LHCN-M2 (cell line): ENCODE measurements at places on chromosomes 16 and 17.

DNA sequence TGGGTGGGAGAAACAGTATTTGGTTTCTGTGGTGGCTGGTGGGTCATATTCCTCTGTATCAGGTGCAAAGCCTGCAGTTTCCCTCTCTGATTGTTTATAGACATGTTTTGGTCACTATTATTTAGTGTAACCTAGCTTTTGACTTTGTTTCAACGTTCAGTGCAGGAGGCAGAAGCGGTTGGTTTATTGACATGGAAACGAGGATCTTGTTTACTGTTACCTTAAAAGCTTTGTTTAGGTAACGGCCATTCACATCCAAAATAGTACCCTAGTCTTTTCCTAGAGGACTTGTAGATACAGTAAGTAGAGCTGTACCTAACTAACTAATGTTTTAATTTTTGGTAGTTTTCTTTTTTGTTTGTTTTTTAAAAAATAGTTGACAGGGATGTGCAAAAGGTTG, 3.5 kb downstream of the MSI2 start:
- DNase-seq = no peak

GRCh38 chr16:69321080-69321479, 9.3 kb downstream of the PDF start:
- no peak for DNase-seq

DNA sequence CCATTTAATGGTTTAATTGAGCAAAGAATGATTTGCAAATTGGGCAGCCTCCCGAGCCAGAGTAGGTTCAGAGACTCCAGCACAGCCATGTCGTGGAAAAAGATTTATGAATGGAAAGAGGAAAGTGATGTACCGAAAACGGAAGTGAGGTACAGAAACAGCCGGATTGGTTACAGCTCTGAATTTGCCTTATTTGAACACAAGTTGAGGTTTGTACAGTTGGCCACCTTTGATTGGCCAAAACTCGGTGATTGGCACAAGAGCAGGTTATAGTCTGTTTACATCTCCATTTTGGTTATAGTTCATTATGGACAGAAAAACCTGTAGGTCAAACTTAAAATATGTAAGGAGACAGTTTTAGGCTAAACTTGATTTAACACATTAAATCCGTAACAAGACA, 44.5 kb downstream of the TENT4B start:
- DNase-seq = no peak

DNA sequence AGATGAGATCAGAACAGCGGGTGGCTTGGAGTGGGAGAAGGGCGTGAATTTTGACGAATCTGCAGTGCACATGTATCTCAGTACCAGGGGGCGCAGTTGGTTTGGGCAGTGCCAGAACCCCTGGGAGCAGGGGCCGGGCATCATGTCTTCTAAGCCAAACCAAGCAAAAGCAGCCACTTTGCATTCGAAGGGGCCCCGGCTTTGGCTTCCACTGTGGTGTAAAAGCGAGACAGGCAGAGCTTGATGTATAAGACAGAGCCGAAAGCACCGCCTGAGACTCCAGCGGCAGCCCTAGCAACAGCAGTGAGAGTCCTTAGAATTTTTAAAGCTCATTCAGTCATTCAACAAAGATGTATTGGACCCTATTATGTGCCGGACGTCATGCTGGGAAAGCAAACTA, 3.8 kb upstream of the XYLT1 start:
- DNase-seq = no peak

DNA sequence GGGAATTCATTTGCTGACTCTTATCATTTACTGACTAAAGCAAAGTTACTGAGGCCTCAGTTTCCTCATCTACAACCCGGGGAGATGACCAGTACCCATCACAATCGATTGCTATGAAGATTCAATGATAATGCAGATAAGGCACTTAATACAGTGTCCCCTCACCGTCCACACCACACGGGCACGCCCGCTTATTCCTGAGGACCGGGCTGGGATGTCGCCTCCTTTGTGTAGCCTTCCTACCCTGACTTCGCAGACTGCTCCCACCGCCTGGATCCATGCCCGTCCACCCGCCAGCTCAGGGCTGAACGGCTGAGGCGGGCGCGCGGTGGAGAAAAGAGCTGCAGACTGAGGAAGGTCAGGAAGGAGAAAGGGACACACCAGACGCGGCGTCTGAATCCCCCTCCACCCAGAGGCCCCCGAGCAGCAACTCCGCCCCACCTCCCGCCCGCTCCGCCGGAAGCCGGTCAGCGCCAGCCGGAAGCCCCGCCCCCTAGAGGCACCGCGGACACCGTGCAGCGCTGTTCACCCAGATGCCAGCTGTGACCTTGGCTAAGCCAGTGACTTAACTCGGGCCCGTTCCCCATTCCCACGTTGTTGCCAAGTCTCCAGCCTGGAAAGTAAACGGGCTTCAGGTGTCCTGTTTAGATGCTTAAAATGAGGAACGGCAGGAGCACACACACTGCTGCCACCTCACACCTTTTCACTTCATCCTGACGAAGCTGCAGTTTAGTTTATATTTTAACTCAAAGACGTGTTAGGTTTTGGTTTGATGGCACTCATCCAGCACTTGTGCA, at the start of gene KRABD2:
Gene KRABD2, minus strand, starts transcription at position 434 of the 797 bp plus-strand sequence.
- DNase-seq = peak; percentile 87

DNA sequence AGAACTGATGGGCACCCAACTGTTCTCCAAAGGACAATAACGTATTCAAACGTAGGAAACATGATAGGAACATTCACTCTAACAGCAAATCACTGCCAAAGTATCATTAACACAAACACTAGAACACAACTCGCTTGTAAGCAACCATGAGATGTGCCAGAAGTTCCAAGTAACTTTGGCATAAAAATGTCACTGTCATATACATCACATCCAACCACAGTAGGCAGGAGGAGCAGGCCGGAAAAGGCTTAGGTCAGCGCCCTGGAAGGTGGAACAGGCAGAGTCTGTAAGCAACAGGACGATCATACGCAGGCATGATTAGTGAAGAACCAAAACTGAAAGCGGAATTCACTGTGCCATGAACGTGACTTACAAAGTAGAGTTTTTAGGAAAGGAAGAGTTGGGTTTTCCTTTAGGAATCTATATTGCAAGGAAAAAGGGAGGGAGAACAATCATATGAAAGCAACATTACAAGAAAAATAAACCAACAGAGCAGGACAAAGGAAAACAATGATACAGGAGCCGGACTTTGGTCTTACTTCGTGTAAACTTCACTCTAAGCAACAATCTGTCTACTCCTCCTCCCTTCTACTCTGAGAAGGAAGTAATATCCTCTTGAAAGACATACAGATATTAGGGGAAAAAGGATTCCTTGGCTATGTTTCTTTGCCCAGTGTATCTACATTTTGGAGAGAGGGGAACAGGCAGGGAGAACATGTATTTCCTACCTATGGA, 52.3 kb downstream of the YWHAE start:
- peak; percentile 29 for DNase-seq

- no peak for DNase-seq
These were observed 58.8 kb downstream of the NT5M start for GRCh38 chr17:17361867-17362539.

DNA sequence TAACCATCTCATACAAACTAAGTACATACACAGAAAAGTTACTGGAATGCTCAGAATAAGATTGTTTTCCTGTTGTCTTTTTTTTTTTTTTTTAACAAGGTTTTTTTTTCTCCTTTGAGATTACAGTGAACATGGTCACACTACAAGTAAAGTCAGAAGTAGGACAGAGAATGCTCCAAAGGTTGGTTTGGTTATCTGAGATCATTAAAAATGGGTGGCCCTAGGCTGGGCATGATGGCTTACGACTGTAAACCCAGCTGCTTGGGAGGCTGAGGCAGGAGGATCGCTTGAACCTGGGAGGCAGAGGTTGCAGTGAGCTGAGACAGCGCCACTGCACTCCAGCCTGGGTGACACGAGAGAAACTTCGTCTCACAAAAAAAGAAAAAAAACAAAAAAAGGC, 6.9 kb upstream of the ST6GALNAC1 start:
- no peak for DNase-seq

GRCh38 chr17:16511593-16511992, 19.6 kb upstream of the LRRC75A start:
- DNase-seq = no peak

DNA sequence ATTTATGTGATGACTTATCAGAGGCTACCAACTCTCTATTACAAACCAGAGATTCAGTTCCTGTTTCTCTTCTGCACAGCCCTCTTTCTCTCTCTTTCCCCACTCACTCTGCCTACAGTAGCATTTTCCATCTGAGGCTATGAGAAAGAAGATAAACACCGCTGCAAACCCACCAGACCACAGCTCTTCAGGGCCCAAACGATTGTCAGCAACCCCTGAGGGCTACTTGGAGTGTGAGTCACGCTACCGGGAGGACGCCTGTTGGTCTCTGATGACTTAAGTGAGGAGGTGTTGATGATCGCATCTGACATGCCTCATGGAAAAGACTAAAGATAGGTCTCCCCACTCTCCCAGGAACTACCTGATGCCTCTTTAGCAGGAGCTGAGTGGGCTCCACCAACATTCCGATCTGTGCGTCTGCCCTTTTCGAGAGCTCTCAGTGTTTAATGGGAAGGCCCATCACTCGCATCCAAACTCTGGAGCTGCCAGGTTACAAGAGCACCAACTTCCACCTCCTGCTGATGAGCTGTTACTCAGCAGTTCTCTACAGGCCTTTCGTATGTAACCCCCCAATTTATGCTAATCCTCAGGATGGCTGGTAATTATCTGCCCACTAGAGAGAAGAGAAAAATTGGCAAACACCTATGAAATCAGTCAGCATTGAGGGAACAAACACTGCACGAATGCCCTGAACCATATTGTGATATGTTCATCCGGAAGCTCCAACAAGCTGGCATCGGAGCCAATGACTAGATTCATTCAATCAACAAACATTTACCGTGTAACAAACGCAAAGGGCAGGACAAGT, 9.2 kb downstream of the GRIN2A start:
- no peak for DNase-seq

DNA sequence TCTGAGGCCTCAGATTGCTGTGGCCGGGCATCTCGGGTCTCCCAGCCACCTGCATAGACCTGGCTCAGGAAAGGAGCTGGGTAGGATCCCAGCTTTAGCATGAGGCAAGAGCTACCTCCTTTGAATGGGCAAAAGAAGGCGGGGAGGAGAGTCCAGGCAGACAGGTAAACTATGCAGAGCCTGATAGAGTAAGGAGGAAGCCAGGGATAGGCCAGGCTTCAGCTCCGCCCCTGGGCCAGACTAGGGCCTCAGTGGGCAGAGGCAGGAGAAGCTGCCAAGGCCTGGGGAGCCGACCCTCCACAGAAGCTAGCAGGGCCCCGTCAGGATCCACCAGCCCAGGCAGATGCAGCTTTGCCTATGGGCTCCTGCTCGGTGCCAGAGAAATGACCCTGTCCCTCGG, 22.6 kb upstream of the UBE2G1 start:
- no peak for DNase-seq

- no peak for DNase-seq
These were observed 20.4 kb upstream of the TMEM98 start for GRCh38 chr17:32907583-32907982.

- peak; percentile 50 for DNase-seq
These were observed 468.1 kb downstream of the SOX9 start for GRCh38 chr17:72588961-72589360.

DNA sequence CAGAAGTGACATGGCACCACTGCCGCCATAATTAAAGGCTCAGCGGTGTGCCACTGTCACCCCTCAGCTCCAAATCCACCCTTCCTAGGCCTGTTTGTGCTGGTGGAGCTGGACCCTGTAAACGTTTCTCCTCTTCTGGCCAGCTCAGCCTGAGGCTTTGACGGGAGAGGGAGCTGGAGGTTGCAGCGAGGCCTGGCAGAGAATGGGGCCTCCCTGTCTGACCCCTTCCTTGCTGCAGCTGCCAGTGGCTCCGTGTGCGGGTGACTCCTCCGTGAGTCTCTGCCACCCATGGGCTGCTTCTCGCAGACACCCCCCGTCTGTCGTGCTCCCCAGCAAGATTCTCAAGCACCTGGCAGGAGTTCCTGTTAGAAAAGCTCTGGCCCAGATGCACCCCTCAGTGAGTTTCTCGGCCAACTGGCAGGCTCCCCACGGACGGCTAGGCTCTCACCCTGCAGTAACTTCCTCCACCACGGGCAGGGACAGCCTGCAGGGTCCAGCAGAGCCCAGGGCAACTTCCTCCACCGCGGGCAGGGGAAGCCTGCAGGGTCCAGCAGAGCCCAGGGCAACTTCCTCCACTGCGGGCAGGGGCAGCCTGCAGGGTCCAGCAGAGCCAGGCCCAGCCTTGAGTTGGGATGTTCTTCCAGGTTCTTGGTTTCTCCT, 4.7 kb upstream of the CHMP6 start:
- no peak for DNase-seq

GRCh38 chr17:8006836-8007680, 4.6 kb downstream of the GUCY2D start:
- DNase-seq = no peak

- DNase-seq = peak; percentile 25
These were observed 33.6 kb downstream of the PIGL start for GRCh38 chr17:16250635-16251034.
